Sigmoid colon (tissue), 7 donors: ENCODE measurements at places on chromosomes 12 and 14. TPM values are rescaled to one million over a fixed set of nuclear protein-coding genes. Genes with fewer than 3 reads are reported as not detected.
A peak's percentile ranks its signal among the peaks of the same experiment; 100 is the strongest.

- H3K27me3 ChIP-seq: no peaks in the 10 kb centered on the region
- H3K4me1 ChIP-seq: no peaks in the 10 kb centered on the region
- H3K27ac ChIP-seq: no peak overlapping the region
- no peak overlapping the region for H3K4me3 ChIP-seq
Observed at GRCh38 chr12:113926788-113927187, 39.3 kb downstream of the RBM19 start.

DNA sequence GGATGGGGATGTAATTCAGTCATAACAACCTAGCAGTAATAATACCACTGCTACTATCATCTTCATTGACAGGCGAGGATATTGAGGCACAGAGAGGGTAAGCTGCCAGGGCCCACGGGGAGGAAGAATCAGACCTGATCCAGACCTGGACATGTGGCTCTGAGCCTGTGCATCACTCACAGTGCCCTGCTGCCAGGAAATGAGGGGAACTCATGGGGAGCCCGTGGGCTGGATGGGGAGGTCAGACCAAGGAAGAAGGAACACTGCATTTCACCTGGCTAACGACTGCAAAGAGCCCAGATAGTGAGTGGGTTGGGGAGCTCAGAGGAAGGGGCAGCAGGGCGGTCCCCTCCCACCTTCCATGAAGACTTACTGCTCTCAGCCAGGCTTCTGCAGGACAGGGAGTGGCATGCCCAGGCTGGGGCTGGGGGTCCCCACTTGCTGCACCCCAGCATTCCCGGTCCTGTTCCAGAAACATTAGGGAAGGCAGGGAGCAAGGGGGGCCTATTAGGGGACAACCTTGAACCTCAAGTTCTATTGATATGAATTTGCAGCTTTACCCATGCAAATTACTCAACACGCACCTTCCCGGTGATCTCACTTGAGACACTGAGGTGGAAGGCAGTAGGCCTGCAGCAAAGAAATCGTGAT is 37.7 kb downstream of the CALM1 start:
- H3K36me3 ChIP-seq: no peaks in the 10 kb centered on the region
- no peak for DNase-seq
- H3K4me3 ChIP-seq: no peak overlapping the region
- H3K27ac ChIP-seq: no peak overlapping the region
- no peaks in the 10 kb centered on the region for H3K4me1 ChIP-seq

DNA sequence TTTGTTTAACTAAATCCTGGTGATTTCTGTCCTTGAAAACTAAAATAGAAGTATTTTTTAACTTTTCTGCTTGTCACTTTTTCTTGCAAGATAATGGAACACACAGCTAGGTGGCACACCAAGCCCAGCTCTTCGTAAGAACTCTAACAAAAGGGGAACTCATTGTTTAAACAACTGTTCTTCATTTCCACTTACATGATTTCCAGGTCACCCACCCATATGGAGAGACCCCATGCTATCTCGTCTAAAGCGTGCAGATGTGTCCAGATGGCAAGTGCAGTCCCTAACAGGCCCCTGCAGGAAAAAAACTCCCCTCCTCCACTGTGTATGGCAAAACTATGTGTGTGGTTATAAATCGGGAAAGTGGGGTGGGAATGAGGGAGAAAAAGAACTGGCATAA is 43.3 kb upstream of the NT5DC3 start:
- H3K4me1 ChIP-seq: no peaks in the 10 kb centered on the region
- H3K4me3 ChIP-seq: no peak overlapping the region
- no peaks in the 10 kb centered on the region for H3K36me3 ChIP-seq
- no peak for DNase-seq
- H3K27ac ChIP-seq: no peak overlapping the region
- no peaks in the 10 kb centered on the region for H3K27me3 ChIP-seq

DRAM1 gene
- total RNA-seq: 20.9 TPM

NR1H4 gene
- not detected for total RNA-seq

SERPINA1 gene
- total RNA-seq: 5.1 TPM

KRT72 gene
- total RNA-seq: not detected

GRCh38 chr12:22083167-22083566 is 37.1 kb downstream of the CMAS start:
- no peaks in the 10 kb centered on the region for H3K36me3 ChIP-seq
- H3K27ac ChIP-seq: no peak overlapping the region
- H3K4me1 ChIP-seq: no peaks in the 10 kb centered on the region
- no peak for DNase-seq

DNA sequence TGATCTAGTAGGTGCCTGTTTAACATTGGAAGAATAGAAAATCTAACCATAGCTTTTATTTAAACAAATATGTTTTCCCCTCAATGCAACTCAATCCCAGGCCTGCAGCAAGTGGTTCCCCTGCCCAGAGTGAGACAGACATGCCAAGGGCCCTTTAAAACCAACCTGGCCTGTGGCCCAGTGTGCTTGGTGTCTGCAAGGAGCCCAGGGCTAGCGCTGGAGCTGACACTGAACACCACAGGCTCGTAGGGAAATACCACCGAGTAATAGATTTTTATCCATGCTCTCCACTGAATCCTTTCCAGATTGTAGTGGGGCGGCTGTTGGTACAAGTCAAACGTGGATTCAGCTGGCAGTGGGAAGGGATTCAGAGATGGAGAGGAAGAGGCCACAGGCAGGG is 95.6 kb upstream of the NRXN3 start:
- H3K4me3 ChIP-seq: no peak overlapping the region
- H3K27ac ChIP-seq: no peak overlapping the region
- no peaks in the 10 kb centered on the region for H3K4me1 ChIP-seq
- no peaks in the 10 kb centered on the region for H3K36me3 ChIP-seq

LPAR5 gene
- 1.5 TPM for total RNA-seq

- no peaks in the 10 kb centered on the region for H3K36me3 ChIP-seq
- no peak for DNase-seq
- no peak overlapping the region for H3K27ac ChIP-seq
- no peaks in the 10 kb centered on the region for H3K27me3 ChIP-seq
- no peak overlapping the region for H3K4me3 ChIP-seq
Observed at GRCh38 chr12:127245009-127245408, 1022.0 kb upstream of the TMEM132C start.

DNA sequence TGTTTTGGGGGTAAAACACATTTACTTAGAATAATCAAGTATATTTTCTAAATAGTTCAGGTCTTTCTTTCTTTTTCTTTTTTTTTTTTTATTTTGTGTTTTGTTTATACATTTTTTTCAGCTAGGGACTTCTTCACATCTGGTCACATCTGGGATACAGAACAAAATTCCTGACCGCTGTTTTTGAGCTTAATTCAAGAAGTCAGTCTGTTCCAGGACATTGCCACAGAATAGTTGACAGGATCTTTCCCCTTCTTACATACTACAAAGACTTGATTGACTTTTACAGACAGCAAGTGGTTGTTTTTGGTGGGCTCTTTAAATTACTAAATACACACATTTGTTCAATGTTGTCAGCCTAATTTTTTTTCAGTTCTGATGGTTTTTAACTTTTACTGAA is 41.8 kb upstream of the DCN start:
- H3K4me1 ChIP-seq: no peaks in the 10 kb centered on the region
- no peak for DNase-seq
- no peak overlapping the region for H3K4me3 ChIP-seq
- H3K27ac ChIP-seq: peak overlapping the region; percentile 0
- no peaks in the 10 kb centered on the region for H3K27me3 ChIP-seq

DNA sequence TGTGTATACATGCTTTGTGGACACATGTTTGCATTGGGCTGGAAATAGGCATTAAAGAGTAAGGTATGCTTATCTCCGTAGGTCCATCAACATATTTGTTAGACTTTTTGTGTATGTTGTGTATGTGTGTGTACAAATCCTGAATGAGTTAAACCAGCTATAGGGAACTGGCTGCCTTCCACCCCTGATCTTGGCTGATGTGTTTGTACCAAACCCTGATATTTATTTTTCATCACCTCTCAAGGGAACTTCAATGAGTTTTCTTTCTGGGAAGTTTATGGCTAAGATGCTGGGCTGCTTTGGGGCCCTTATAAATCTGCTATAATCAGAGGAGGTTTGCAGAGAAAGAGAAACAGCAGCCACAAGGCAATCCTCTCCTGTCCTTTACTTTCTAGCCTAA is 37.1 kb upstream of the CISTR start:
- H3K36me3 ChIP-seq: no peaks in the 10 kb centered on the region
- no peak for DNase-seq
- no peak overlapping the region for H3K27ac ChIP-seq
- H3K4me1 ChIP-seq: no peaks in the 10 kb centered on the region
- H3K27me3 ChIP-seq: no peaks in the 10 kb centered on the region
- no peak overlapping the region for H3K4me3 ChIP-seq

DNA sequence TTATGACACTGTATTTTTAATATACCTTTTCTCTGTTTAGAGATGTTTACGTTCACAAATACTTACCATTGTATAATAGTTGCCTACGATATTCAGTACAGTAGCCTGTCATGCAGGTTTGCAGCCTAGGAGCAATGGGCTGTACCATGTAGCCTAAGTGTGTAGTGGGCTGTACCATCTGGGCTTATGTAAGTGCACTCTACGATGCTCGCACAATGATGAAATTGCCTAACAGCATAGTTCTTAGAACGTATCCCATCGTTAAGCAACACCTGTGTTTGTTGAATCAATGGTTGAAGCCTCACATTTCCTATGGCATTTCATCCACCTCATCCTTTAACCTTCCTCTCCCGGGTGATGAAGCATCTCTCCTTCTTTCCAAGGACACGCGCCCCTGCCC is 12.5 kb upstream of the EML1 start:
- no peaks in the 10 kb centered on the region for H3K27me3 ChIP-seq
- H3K4me3 ChIP-seq: no peak overlapping the region
- H3K4me1 ChIP-seq: no peaks in the 10 kb centered on the region
- DNase-seq: no peak
- no peaks in the 10 kb centered on the region for H3K36me3 ChIP-seq
- no peak overlapping the region for H3K27ac ChIP-seq

TAMALIN gene
- total RNA-seq: 9.2 TPM

- no peak for DNase-seq
- H3K4me1 ChIP-seq: no peaks in the 10 kb centered on the region
- no peaks in the 10 kb centered on the region for H3K36me3 ChIP-seq
- H3K27me3 ChIP-seq: no peaks in the 10 kb centered on the region
- no peak overlapping the region for H3K4me3 ChIP-seq
Observed at GRCh38 chr12:70247653-70248199, 4.5 kb downstream of the CNOT2 start.

TMEM132C gene
- 1.4 TPM for total RNA-seq

- H3K27me3 ChIP-seq: no peaks in the 10 kb centered on the region
- H3K4me1 ChIP-seq: no peaks in the 10 kb centered on the region
- H3K4me3 ChIP-seq: no peak overlapping the region
- H3K36me3 ChIP-seq: no peaks in the 10 kb centered on the region
- no peak for DNase-seq
Observed at GRCh38 chr12:72006766-72007165, 68.1 kb downstream of the TPH2 start.

HOXC13 gene
- total RNA-seq: not detected

DNA sequence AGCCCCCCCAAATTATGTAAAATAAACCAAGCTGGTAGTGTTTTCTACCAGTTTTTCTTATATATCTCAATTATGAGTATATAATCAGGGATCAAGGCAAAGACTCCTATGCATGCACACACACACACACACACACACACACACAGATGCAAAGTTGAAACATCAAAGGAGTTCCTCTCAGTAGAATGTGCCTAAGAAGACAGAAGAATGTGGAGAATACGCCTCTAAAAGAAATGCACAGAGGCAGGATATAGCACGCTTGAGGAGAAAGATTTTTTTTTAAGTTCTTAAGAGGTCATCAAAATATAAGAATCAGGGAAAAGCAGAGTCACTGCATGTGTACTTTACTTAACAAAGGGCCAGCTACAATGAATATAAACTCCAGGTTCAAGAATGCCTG is 138.2 kb upstream of the CLEC14A start:
- no peak for DNase-seq
- peaks cover 19% of the 10 kb centered on the region for H3K4me1 ChIP-seq
- no peaks in the 10 kb centered on the region for H3K36me3 ChIP-seq
- H3K4me3 ChIP-seq: no peak overlapping the region

RPL10L gene
- total RNA-seq: not detected

DNA sequence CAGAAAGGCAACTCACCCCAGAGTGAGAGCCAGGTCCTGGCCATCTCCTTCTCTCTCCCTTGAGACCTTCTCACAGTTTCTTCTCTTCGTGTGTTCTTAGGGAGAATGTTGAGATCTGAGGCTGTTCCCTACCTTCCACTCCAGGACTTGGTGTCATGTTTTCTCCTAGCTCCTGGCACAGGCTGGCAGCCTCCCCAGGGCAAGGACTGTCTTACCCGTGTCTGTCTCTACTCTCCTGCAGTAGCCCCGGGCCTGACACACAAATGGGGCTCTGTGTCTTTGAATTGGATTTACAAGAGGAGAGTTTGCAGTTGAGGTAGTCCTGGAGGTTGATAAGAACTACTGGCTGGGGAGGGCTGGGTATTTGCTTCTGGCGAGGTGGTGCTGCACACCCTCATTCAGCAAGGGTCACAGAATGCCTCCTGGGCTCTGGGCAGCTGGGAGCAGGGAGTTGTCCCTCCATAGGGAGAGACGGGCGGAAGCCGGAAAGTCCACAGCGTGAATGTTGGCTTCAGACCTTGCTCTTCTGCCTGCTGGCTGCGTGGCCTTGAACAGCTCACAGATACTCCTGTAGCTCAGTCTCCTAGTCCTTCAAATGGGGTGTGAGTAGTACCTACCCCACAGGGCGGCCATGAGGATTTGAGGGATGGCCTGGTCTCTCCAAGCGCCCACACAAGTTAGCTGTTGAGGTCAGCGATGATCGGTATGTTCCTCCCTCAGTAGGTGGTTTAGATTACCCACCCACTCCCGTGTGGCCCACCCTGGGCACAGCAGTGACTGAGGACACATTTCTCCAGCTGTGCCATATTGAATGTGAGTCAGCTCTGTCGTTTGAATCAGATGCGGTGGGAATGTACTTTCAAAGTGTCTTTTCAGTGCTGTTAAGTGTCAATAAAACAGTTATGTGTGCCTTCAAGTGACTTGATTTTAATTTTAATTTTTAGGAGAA is 10.2 kb downstream of the EP400 start:
- DNase-seq: no peak
- H3K27ac ChIP-seq: no peak overlapping the region
- no peaks in the 10 kb centered on the region for H3K36me3 ChIP-seq
- H3K27me3 ChIP-seq: no peaks in the 10 kb centered on the region
- H3K4me3 ChIP-seq: no peak overlapping the region

DNA sequence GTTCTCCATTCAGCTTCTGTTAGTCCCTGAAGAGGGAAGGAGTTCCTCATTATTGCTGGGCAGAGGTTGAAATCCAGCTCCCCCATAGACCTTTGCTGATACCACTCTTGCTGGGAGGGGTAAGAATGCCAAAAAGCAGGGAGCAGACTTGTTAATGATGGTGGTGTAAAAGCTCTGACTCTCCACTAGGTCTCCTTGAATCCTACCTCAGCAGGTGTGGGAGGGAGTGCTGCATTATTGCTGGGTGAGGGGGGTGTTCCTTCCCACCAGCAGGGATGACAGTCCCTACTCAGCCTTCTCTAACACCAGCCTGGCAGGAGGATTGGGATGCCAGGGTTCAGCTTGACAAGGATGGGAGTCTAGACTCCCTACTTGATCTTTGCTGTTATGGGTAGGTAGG is 185.8 kb upstream of the NOS1 start:
- H3K27me3 ChIP-seq: no peaks in the 10 kb centered on the region
- H3K4me3 ChIP-seq: no peak overlapping the region
- H3K4me1 ChIP-seq: no peaks in the 10 kb centered on the region
- no peaks in the 10 kb centered on the region for H3K36me3 ChIP-seq
